Hematopoietic multipotent progenitor cell treated with erythropoietin and hydrocortisone succinate and interleukin-3 and kit ligand, for 6 days (in vitro differentiated cells): ENCODE measurements at places on chromosomes 6 and 20.
A peak's percentile ranks its signal among the peaks of the same experiment; 100 is the strongest.

GRCh38 chr6:73144516-73144915 lies 80.8 kb downstream of the KHDC1L start:
- no peak for DNase-seq

- DNase-seq: no peak
Observed at GRCh38 chr6:144471986-144472385, 186.9 kb downstream of the UTRN start.

GRCh38 chr6:44809258-44809657 lies 421.8 kb downstream of the CDC5L start:
- DNase-seq: no peak

GRCh38 chr20:53128004-53128403 lies 155.8 kb downstream of the TSHZ2 start:
- DNase-seq: no peak

GRCh38 chr6:37303891-37304503 lies 46.1 kb upstream of the TMEM217 start:
- peak; percentile 84 for DNase-seq

GRCh38 chr6:6230286-6230685 lies 90.2 kb downstream of the F13A1 start:
- DNase-seq: no peak

- no peak for DNase-seq
Observed at GRCh38 chr20:3932277-3932676, 43.1 kb downstream of the PANK2 start.

DNA sequence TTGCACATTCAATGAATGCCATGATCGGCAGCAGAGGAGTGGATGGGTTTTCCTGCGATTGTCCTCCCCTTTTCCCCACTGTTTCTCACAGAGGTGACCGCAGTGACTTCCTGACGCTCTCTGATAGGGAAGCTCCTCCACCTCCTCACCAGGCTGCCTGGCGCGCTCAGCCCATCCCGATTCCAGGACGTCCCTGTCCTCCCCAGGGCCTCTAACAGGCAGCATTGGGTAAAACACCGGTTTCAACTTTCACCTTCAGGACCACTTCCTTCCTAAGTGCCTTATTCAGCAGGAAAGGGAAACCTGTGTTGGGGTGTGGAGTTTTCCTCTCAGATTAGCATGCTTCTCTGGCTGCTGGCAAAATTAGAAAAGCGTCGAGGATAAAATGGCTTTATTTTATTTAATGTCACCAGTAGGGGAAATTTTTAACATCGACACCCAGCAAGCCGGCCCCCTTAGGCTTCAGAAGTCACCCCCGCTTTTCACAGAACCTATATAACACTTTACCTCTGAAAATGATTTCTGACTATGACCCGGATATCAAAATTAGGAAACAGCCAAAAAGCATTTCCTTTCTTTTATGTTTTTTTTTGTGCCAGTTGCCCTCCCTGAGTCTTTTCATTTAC lies 570.4 kb upstream of the GJE1 start:
- peak; percentile 55 for DNase-seq

DNA sequence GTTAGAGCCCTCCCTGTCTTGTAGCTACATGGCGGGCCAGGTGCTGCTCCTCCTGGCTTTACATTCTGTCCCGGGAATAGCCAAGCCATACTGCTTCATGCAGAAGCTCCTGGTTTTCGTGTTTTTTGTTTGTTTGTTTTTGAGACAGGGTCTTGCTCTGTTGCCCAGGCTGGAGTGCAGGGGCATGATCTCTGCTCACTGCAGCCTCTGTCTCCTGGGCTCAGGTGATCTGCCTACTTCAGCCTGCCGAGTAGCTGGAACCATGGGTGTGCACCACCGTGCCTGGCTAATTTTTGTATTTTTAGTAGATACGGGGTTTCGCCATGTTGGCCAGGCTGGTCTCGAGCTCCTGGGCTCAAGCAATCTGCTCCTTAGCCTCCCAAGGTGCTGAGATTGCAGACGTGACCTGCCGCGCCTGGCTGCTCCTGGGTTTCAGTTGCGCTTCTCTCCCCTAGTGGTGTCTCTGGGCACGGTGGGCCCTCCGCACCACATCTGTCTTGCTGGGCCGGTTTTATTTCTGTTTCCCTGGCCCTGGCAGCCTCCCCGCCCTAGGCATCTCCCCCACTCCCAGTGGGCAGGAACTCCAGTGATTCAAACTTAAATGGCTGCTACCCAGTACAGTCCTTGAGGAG lies 12.9 kb downstream of the CDYL start:
- DNase-seq: no peak

GRCh38 chr6:55833284-55833683 lies 42.1 kb downstream of the BMP5 start:
- no peak for DNase-seq

GRCh38 chr6:13851803-13852202 lies 37.4 kb upstream of the MCUR1 start:
- DNase-seq: no peak

- DNase-seq: no peak
Observed at GRCh38 chr6:27532820-27533538, 60.1 kb upstream of the ZNF184 start.

DNA sequence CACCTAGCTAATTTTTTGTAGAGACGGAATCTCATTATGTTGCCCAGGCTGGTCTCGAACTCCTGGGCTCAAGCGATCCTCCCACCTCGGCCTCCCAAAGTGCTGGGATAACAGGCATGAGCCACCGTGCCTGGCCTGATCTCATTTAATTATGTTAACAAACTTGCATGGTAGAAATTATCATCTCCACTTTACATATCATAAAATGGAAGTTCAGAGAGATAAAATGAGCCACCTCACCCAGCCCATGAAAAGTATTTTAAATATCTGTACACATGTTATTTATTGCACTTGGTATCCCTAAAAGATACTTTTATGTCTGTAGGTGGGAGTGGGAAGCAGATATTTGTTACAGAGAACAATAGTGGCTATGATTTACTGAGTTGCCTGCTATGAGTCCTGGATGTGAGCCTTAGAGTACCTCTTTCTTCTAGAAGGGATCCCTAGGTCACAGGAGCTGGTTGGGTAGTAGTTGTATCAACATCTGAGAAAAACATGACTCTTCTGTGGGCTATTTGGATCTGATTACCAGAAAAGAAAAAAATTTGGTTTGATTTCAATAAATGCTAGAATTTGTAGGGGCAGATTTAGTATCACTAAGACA lies 52.4 kb upstream of the EIF2S2 start:
- DNase-seq: no peak

DNA sequence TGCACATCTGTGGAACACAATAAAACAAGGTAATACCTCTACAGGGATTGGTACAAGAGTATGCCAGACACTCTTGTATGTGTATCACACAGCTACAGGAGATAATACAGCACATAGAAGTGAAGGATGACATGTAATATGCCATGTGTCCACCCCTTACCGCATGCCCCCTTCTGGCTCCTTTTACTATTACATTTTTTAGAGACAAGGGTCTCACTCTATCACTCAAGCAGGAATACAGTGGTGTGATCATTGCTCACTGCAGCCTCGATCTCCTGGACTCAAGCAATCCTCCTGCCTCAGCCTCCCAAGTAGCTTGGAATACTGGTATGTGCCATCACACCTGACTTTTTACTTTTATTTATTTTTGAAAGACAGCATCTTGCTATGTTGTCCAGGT lies 4.2 kb upstream of the NCR3 start:
- peak; percentile 88 for DNase-seq

DNA sequence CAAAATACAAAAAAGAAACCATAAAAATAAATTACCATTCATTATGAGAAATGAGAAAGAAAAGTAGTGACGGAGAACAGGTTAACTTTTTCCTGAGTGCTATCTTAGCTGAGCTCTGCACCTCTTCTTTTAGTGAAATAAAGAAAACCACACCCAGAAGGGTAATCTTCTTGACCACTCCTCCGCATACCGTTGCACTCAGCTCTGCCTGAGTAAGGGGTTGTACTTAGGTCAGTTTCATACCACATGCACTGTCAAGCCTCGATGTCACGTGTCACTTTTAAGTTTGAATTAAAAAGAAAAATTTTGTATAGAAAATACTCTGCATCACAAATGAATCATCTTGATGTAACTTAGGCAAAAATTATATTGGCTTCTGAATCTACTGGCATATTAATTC lies 2.8 kb downstream of the EZR start:
- no peak for DNase-seq

- peak; percentile 61 for DNase-seq
Observed at GRCh38 chr6:42315991-42316970, 98.6 kb upstream of the MRPS10 start.

DNA sequence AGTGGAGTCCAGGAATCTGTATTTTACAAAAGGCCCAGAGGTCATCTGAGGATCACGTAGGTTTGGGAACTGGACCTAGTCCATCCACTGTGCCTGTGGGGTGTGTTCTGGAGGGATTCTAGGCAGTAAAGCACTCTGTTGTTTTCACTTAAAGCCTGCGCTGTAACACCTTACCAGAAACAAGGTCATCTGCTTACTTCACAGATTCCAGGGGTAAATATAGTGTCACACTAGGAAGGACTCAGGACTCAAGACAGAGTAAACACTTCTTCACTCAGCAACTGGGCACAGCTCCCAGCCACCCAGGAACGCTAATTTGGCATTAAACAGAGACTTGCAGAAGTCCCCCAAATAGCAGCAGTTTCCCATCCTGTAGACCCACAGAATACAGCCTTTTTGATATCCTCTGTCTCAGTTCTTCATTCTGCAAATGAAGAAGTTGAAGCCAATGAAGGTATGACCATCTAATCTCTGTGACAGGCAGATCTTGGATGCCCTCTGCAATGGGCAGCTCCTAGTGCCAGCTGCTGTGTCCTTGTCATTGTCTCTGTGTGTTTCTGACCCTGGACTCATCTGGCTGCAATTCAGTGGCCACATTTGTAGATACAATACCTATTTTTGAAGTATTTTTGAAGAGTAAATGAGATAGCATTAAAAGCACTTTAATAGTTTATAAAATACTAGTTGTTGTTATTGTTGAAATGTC lies 129.1 kb downstream of the SLC24A3 start:
- no peak for DNase-seq

GRCh38 chr6:147135211-147135681 lies 69.0 kb upstream of the STXBP5 start:
- DNase-seq: peak; percentile 67

DNA sequence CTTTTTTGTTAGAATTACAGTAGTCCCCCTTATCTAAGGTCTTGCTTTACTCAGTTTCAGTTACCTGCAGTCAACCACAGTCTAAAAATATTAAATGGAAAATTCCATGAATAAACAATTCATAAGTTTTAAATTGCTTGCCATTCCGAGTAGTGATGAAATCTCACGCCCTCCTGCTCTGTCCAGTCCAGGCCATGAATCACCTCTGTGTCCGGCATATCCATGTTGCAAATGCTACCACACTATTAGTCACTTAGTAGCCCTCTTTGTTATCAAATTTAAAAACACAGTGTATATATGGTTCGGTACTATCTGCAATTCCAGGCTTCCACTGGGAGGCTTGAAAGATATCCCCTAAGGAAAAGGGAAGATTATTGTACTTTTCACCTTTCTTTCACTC lies 164.6 kb upstream of the FAM83B start:
- no peak for DNase-seq

DNA sequence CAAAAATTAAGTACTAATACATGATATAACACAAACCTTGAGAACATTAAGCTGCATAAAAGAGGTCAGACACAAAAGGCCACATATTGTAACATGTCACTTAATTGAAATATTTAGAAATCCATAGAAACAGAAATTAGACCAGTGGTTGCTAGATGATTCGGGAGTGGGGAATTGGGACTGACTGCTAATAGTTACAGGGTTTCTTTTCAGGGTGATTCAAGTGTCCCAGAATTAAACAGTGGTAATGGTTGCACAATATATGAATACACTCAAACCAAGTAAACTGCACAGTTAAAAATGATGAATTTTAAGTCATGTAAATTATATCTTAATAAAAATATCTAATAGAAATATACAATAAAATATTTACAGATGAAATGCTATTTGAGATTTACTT lies 174.5 kb downstream of the WDR27 start:
- DNase-seq: no peak

DNA sequence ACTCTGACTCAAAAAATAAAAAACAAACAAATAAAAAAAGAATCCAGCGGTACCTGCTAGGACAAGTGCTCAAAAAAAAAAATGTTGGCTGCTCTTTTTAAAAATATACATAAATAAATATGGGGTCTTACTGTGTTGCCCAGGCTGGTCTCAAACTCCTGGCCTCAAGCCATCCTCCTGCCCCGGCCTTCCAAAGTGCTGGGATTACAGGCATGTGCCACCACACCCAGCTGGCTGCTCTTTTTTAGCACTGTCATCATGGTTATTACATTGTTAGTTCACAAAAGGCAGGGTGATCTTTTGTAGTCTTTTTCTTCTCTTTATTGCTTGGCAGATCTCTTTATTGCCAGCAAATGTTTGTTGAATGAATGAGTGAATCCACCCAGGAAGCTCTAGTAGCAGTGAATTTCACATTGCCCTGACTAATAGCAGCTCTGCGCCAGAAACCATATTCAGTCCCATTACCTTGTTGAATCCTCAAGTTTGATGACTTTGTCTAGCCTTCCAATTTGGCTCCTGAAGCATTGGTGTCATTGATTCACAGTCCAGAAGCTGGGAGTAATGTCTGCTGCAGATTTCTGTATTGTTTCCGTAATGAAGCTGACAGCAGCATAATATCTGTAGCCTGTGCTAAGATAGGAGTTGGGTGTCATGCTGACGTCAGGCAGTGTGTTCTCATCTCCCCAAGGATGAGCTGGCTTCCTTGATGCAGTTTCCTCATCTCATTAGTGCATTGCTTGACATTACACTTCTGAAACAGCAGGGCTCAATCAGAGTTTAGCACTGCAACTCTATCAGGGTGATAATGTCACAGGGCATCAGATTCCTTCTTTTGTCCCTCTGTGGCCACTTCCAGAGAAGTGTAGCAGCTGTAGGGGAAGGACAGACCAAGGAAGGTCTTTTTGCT lies 84.9 kb upstream of the TGM3 start:
- DNase-seq: no peak

DNA sequence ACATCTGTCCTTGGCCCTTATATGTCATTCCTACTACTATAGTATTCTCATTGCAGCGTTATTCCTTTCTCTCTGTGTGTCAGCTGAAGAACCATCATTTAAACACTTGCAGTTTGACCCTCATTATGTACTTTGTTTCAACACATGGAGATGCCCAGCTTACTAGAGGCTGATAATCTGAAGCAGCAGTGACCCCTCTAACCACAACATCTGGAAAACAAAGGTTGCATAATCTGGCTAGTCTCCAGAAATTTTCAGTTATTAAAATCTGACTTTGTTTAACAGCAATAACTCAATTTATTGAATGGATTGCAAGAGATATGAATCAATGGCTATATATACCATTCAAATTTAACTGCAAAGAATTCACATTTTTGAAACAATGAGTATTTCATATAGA lies 6.6 kb upstream of the PHIP start:
- peak; percentile 78 for DNase-seq

DNA sequence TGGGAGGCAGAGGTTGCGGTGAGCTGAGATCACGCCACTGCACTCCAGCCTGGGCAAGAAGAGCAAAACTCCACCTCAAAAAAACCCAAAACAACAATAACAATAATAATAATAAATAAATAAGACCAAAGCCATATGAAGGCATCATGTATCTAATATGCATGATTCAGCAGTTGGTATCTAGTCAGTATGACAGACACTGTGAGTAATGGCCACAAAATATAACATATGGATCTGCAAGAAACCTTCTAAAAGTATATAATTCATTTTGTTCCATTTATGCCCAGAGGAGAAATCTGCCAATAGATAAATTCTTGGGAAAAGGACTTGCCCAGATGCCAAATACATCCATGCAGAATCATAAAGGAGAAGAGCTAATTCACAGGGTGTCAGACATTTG lies 252.3 kb downstream of the BTBD9 start:
- DNase-seq: no peak

GRCh38 chr6:44787254-44787834 lies 399.8 kb downstream of the CDC5L start:
- DNase-seq: no peak
